Upper lobe of left lung (tissue), 6 donors: ENCODE measurements at places on chromosomes 1 and 21.

- H3K27me3 ChIP-seq = no peaks in the 10 kb centered on the region
- no peaks in the 10 kb centered on the region for H3K36me3 ChIP-seq
- no peak overlapping the region for H3K27ac ChIP-seq
- H3K4me3 ChIP-seq = no peak overlapping the region
Measured at GRCh38 chr21:31917108-31917507, 44.3 kb downstream of the HUNK start.

DNA sequence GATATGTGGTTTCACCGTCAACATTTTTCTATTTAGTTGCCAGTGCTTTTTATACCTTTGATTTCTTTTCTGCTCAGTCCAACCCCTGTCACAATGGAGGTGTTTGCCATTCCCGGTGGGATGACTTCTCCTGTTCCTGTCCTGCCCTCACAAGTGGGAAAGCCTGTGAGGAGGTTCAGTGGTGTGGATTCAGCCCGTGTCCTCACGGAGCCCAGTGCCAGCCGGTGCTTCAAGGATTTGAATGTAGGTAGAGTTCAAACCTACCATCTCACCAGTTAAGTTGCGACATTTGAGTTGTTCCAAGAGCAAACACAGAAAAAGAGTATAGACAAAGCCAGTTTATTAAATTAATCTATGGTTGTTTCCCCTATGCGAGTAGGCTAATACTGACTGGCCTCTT is 161.3 kb downstream of the CRB1 start:
- H3K27me3 ChIP-seq = no peaks in the 10 kb centered on the region
- no peaks in the 10 kb centered on the region for H3K4me1 ChIP-seq
- no peak for DNase-seq
- no peak overlapping the region for H3K4me3 ChIP-seq
- no peaks in the 10 kb centered on the region for H3K36me3 ChIP-seq

- peaks cover 59% of the 10 kb centered on the region for H3K4me1 ChIP-seq
- peak overlapping the region; percentile 25 for H3K4me3 ChIP-seq
- H3K27ac ChIP-seq = peak overlapping the region; percentile 80
- peak; percentile 66 for DNase-seq
- H3K27me3 ChIP-seq = no peaks in the 10 kb centered on the region
- H3K36me3 ChIP-seq = peaks cover 46% of the 10 kb centered on the region
Measured at GRCh38 chr1:228150120-228150460, 360 bp downstream of the GJC2 start.

DNA sequence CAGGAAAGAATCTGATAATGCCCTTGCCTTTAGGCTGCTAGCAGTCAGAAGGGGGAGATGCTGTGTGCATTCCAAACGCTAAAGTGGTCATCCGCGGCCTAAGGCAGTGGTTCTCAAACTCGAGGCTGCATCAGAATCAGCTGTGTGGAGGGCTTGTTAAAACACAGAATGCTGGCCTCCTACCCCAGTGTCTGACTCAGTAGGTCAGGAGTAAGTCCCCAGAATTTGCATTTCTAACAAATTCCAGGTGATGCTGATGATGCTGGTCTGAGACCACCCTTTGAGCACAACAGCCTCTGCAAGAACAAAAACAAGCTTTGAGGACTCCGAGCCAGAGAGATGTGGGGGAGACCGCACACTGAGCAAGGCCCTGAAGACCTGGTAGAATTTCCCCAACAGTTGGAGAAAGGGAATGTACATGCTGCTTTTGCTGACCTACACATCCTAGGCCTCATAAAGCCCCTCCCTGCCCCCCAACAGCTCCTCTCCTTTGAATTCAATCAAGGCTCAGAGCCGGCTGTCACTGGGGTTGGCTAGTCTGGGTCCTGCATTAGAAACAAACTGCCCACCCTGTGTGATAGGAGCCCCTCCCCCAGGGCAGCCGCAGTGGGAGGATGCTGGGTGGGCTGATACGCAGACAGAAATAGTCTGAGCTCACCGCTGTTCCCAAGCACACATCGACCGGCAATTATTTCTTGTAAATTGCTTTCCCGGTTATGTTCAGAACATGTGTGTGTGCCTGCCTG is 27.1 kb downstream of the SHISAL2A start:
- no peaks in the 10 kb centered on the region for H3K36me3 ChIP-seq
- no peaks in the 10 kb centered on the region for H3K27me3 ChIP-seq
- no peaks in the 10 kb centered on the region for H3K4me1 ChIP-seq
- H3K27ac ChIP-seq = no peak overlapping the region
- DNase-seq = no peak
- no peak overlapping the region for H3K4me3 ChIP-seq

DNA sequence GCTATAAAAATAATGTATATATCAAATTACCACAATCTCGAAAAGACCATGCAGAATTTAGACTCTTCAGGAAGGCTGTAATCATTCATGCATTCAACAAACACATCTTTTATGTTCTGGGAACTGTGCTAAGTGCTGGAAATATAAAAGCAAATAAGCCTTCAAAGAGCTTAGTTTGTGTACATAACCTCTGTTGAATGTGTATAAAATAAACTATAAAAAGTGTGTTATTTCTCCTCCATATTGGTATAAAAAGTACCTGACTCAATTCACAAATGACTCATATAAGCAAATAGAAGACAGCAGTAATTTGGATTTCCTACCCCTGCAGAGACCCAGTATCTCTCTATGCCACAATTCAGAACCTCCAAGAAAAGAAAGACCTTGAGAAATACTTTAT is 36.8 kb downstream of the RAB3GAP2 start:
- H3K36me3 ChIP-seq = peaks cover 5% of the 10 kb centered on the region
- H3K4me1 ChIP-seq = no peaks in the 10 kb centered on the region
- no peaks in the 10 kb centered on the region for H3K27me3 ChIP-seq
- H3K4me3 ChIP-seq = no peak overlapping the region
- H3K27ac ChIP-seq = no peak overlapping the region
